ENCODE measurements at places on chromosomes 6 and 20.

GRCh38 chr6:160659562-160659961, 4.5 kb downstream of the LPA start:
- DNase-seq, result no peak

- no peak for DNase-seq
These were observed 234.1 kb downstream of the SOX4 start for GRCh38 chr6:21827425-21828202.

DNA sequence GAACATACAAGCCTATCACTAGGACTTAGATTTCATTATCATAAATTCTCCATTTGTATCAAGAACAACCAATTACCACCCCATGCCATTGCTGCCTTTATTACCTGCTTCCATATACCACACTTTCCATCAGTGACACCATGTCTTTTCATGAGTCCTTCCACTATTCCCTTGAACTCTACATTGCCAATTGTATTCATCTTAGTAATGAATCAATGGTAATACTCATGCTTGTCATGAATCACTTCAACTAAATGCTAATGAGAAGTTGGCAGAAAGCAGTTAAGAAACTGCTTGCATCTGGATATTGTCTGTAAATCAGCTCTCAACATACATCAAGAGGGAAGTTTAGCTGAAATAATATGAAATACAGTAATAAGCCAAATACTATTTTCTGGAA, 61.2 kb upstream of the RNF217 start:
- no peak for DNase-seq

- DNase-seq, result no peak
These were observed 43.5 kb downstream of the SAMD5 start for GRCh38 chr6:147551976-147552375.

GRCh38 chr6:162325826-162326225, 401.7 kb downstream of the PRKN start:
- no peak for DNase-seq

DNA sequence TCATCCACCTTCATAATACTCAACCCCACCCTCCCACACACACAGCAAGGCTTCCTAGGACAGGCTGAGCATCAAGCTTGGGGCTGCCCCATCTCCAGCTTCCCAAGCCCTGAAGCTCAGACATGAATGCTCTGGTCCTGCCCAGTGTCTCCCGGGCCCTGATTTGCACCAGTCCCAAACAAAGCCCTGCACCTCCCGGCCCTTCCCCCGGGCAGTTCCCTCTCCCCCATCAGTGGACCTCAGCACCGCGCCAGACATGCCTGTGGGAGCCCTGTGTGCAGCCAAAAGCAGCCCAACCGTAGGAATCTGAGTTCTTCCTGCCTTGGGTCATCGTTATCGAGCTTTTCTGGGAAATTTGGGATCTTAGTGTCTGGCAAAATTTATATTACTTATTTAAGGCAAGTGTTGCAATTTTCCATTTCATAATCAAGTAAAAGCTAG, 63.5 kb downstream of the THBS2 start:
- DNase-seq, result no peak

DNA sequence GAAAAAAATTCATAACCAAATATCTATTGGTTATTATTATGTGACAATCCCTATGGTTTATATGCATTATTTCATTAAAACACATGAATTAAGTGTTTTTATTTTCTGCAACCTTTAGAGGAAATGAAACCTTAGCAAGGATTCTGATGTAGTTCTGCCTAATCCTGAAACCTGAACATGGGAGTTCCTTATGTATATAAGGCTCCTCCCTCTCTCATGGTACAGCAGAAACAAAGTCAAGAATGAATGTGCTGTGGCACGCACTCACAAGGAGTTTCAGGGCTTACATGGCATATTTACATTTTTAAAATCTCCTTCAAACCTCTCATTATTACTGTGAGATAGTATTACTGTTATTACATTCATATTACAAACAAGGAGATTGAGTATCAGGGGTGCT, 426.4 kb upstream of the CITED2 start:
- no peak for DNase-seq

GRCh38 chr6:26240157-26241032, 124.6 kb upstream of the BTN3A2 start:
- peak; percentile 51 for DNase-seq

DNA sequence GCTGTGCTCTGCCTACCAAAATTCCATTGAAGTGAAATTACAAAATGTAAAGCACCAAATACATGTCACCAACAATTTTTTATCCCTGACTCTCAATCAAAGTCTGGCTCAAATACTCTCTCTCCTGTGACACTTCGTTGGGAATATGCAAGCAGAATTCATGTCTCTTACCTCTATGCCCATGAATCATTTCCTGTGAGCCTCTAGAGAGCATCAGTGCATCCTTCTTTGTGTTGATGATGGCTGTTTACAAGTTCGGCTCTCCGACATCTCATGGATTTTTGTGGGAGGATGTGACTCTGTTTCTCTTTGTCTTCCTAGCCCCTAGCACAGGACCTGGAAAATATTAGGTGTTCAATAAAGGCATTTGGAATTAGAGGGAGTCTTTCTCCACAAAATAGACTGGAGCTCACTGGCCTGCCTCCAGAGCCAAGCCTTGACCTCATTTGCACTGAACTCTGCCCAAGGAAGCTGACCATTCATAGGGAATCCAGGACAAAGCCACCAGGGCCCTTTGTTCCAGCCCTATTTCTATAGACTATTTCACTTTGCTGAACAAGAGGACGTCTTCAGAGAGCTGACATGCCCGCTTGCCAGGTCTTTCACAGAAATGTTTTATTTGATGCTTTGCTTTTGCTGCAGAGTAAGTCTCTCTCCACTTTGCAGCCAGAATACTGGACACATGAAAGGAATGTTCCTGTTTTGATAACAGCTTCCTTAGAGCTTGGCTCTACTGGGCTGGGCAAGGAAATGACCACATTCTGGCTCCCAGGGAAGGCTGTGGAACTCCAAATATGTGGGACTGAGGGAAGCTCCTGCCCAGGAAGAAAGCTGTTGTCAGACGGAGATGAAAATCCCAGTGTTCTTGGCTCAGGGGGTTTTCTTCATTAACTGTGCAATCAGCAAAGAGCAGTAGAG, 194.5 kb upstream of the CDYL start:
- DNase-seq, result no peak

DNA sequence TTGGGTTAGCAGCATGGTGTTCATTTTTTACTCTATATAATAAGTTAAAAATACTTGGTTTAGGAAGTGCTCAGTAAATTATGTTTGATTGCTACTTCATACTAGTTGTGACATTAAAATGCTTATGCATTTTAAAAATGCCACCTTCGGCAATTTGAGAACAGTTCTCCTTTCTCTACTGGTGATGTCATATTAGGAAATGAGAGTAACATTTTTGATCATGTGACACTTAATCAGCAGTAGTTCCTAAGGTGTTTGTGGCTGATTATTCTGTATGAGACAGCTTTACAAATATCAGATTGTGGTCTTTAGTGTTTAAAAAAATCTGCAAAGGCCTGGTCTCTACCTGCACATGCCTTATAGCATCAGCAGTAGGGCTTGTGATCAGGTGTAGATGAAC, 4.4 kb downstream of the GZF1 start:
- no peak for DNase-seq

- no peak for DNase-seq
These were observed 140.8 kb downstream of the FARS2 start for GRCh38 chr6:5401845-5402738.

DNA sequence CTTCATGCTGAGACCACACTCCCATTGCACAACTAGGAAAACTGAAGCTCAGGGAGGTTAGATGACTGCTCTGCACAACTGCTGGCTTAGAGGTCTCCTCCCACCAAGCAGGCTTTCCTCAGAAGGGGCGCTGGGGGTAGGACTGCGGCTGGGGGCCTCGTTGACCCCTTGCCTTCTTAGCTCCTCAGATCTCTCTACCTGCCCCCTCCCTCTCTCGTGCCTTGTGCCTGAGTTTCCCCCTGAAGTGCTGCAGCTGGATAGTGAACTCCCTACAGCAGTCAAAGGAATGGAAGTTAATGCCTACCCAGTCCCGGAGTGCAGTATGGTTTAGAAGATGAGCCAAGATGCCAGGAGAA, 149.8 kb downstream of the GRM4 start:
- DNase-seq, result no peak

DNA sequence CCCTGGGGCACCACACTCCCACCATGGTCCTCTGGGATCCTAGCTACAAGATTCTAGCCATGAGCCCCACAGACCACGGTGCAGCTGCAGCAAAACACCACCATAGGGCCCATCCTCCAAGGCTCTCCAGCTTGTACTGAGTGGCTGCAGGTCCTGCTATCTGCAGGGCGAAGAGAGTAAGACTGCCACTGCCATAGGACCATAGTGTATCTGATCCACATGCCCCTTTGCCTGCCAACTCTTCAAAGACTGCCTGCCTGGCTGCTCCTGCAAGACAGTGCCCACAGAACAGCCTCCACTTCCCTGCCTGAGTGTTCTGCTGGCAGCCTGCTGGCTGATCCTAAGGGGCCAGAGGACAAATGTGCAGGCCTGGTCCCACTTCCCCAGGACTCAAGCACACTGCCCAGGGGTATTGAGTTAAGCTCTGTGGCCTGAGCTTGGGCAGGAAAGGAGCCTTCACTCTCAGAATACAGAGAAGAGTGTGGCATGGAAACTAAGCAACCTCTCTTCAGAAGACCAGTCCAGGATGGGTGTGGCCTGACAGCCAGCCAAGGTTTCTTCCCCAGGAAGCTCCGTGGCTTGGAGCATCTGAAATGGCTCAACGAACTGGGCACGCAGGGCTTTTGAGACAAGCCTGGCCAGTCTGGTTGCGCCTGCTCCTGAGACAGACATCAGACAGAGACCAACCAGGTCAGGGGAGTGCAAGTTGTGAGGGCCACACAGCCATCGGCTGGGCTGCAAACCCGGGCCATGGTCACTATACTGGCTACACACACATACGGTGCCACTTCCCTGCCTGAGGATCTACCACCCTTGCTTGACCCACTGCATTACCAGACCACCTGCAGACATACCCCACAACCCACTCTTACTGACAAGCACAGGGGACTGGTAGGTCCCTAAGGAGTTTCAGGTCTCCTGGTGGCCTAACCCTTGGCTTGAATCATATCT, 54.5 kb downstream of the RNGTT start:
- DNase-seq, result no peak

DNA sequence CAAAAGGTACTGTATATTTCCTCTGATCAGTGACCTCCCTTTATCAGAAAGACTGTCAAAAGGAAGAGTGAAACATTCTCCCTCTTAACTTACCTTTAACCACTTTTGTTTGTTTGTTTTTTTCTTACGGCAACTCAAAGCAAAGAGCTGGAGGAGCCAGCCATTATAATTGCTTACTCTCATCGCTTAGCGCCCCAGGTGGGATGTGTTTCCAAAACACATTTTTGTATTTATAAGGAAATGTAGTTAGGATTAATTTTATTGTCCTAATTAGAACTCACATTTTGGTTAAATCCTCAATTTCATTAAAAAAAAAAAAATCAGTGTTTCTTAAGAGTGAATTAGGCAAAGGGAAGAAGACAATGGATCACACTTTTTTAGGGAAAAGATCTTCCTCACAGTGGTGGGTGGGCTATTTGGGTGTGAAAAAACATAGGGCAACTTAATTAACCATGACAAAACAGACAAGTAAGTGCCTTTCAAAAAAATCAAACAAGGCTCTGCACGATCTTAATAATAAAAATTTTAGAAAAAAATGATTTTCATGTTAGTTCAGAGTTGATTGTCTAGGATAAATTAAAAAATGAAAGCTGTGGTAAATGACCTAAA, 1.2 kb upstream of the PHACTR2 start:
- no peak for DNase-seq

DNA sequence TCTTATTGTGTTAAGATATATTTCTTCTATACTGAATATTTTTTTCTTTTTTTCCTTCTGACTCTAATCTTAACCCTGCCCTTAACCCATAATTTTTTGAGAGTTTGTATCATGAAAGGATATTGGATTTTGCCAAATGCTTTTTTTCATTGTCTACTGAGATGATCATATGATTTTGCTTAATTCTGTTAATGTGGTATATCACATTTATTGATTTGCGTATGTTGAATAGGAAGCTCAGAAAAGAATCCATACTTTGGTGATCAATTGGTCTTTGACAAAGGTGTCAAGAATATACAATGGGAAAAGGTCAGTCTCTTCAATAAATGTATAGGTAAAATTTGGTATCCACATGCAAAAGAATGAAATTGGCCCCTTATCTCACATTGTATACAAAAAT, 588.8 kb upstream of the ADGRB3 start:
- no peak for DNase-seq

GRCh38 chr6:62236784-62237183, 49.2 kb downstream of the KHDRBS2 start:
- no peak for DNase-seq

- DNase-seq, result peak; percentile 83
These were observed 186.7 kb downstream of the GJA10 start for GRCh38 chr6:90080876-90081481.

- no peak for DNase-seq
These were observed 401.1 kb upstream of the ARID1B start for GRCh38 chr6:156376091-156376490.

- no peak for DNase-seq
These were observed 489.1 kb downstream of the PREX1 start for GRCh38 chr20:48338717-48339116.

- no peak for DNase-seq
These were observed 619.0 kb downstream of the DOK5 start for GRCh38 chr20:55094353-55094861.

DNA sequence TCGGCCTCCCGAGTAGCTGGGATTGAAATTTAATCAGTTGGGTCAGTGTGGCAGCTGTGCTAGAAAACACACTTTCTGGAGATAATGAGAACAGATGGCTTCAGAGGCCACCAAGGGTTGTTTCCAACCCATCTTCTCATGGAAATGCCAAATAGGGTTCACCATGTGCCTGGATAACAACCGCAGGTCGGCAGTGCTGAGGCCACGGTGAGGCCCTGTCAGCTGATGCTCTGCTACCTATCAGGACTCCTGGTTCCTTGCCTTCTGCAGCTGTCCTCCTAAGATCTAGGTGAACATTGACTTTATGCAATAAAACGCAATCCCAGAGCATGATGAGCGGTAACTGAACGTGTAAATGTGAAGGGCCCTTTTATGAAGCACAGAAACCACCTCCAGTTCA, 139.3 kb upstream of the SNX9 start:
- DNase-seq, result no peak

- no peak for DNase-seq
These were observed 166.4 kb downstream of the CD24 start for GRCh38 chr6:106807947-106808611.

- no peak for DNase-seq
These were observed 226.9 kb downstream of the CDC5L start for GRCh38 chr6:44614396-44614795.

DNA sequence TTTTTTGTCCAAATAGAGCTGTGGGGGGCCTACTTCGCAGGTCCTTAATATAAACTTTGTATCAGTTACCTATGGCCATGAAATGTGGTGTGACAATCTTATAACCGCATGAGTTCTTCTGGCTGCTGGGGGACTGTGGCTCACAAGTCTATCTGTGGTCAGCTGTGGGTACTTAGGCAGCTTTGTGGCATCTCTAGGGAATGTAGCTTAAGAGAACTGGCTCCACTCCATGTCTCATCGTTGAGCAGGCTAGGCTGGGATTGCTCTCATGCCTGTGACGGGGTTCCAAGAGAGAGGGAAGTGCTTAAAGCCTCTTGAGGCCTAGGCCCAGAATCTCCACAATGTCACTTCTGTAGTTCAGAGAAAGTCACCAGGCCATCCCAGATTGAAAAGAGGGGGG, 140.5 kb downstream of the BTBD3 start:
- no peak for DNase-seq
